ENCODE measurements at places on chromosomes 6 and 20.

- DNase-seq, result no peak
These were observed 30.6 kb upstream of the ULBP3 start for GRCh38 chr6:150099546-150099945.

DNA sequence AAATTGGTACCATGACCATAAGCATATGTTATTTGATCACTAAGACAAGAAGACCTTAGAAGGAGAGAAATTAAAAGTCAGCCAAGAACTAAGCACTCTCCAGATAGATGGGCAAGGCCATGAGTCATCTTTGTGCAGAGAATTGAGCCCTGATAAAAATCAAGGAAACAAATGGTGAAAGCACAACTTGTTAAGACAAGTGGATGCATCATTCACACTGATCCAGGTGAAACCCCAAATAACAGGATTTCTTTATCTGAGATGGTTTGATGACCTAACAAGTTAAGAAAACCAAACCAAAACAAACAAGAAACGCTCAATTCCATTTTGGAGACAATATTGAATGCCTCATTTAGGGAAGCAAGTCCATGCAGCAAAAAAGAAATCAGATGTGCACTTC lies 121.6 kb downstream of the ADAT2 start:
- no peak for DNase-seq

DNA sequence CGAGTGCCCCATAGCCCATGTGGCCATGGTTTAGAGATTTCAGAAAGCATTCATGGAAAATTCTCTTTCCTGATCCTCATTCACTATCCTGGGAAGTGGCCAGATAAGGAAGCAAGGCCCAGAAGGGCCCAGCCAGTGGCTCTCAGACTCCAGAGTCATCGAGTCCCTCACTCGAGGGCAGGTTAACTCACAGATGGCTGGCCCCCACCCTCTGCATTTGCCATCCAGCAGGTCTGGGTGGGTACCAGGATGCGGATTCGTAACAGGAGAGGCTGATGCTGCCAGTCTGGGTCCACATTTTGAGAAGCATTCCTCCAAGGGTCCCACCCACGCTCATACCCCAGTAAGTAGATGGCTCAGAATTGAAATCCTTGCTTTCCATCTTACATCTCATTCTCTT lies 3.8 kb upstream of the SSTR4 start:
- DNase-seq, result no peak

DNA sequence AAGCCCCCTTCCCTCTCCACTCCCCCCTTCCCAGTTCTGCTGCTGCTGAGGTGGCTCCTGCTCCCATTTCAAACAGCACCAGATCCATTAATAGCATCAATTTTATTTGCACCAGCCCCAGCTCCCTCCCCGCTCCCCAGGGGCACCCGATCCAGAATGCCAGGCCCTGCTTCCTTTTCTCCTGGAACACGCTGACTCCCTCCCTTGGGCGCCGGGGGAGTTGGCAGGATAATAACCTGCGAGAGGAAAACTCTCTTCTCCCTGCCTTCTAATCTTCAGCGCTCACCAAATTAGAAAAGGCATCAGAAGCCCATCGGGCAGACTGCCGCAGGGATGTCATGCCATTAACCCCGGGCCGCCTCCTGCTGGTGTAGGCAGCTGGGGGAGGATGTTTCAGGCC lies 77.8 kb downstream of the NCR2 start:
- DNase-seq, result no peak

DNA sequence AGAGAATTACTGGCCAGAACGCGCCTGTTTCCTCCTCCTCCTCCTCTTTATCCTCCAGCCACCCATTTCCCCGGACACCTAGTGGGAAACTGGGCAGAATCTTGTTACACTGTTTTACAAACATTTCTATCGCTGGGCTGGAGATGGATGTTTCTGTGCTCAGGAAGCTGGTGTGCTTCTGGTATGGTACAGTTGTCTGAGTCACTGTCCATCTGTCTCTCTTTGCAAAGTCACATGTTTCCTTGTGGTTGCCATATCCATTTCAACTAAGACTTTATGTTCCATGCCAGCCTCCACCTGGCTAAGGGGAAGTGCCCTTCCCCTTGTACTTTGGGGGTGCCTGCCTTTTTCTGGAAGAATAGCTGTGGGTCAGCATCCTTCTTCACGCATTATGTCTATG lies 52.9 kb upstream of the SLC22A16 start:
- no peak for DNase-seq

DNA sequence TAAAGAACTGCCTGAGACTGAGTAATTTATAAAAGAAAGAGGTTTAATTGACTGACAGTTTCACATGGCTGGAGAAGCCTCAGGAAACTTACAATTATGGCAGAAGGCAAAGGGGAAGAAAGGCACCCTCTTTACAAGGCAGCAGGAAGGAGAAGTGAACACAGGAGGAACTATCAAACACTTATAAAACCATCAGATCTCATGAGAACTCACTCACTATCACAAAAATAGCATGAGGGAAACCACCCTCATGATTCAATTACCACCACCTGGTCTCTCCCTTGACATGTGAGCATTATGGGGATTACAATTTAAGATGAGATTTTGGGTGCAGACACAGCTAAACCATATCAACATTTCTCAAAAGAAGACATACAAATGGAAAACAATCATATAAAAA lies 266.3 kb downstream of the EPM2A start:
- no peak for DNase-seq

- no peak for DNase-seq
These were observed 95.4 kb upstream of the NKX2-2 start for GRCh38 chr20:21609221-21609620.

GRCh38 chr20:60060006-60060557 lies 101.9 kb downstream of the CDH26 start:
- DNase-seq, result no peak

Data from SK-N-DZ (cell line).